ENCODE measurements at places on chromosomes 2 and 18. TPM values are rescaled to one million over a fixed set of nuclear protein-coding genes. Genes with fewer than 3 reads are reported as not detected.

Gene L3MBTL4
- total RNA-seq, result 0.88 TPM

Gene PLB1
- 0.36 TPM for total RNA-seq

Gene ANKRD30BL
- 0.29 TPM for total RNA-seq

- H3K4me3 ChIP-seq, result no peak overlapping the region
- DNase-seq, result no peak
Measured at GRCh38 chr2:144547494-144547893, 27.6 kb upstream of the ZEB2 start.

DNA sequence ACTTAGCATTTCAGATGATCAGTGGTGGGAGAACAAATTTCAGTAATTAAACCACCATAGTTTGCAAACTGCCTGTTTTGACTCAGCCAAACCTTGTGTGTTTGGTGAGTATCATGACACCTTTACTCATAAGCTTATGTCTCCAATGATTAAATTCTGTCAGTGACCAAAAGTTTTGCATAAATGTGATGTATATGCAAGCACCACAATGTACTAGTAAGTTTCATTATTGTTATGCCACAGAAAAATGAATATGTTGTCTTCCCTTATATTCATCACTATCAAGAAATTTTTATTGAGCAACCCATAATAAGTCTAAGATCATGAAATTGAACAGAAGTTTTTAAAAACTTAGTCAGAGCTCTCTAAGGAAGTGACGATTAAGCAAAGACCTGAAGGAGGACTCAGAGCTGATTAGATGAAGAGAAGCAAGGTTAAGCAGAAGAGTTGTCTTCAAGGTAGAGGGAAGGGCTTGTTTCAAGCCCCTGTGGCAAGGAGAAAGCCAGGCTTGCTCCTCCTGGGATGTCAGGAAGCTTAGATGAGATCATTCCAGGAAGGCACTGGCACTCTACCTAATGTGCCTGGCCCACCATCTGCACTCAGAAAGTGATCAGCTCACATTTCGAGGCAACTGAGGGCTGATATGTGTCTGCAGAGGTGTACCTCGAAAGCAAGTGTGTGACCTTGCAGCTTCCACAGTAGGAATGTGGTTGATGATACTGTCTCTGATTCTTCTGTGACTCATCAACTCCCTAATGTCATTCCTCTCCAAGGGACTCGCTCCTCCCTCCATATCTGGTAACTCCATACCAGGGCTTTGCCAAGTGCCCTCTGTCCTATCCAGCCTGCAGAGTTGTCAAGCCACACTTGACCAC lies 54.7 kb downstream of the KCTD18 start:
- peaks cover 12% of the 10 kb centered on the region for H3K36me3 ChIP-seq
- H3K27ac ChIP-seq, result peak overlapping the region; percentile 43
- H3K27me3 ChIP-seq, result no peaks in the 10 kb centered on the region
- H3K4me1 ChIP-seq, result peaks cover 18% of the 10 kb centered on the region
- no peak for DNase-seq
- H3K4me3 ChIP-seq, result no peak overlapping the region

- H3K4me1 ChIP-seq, result peaks cover 17% of the 10 kb centered on the region
- DNase-seq, result no peak
- H3K27ac ChIP-seq, result no peak overlapping the region
Measured at GRCh38 chr18:76416911-76417310, 78.1 kb downstream of the ZNF516 start.

DNA sequence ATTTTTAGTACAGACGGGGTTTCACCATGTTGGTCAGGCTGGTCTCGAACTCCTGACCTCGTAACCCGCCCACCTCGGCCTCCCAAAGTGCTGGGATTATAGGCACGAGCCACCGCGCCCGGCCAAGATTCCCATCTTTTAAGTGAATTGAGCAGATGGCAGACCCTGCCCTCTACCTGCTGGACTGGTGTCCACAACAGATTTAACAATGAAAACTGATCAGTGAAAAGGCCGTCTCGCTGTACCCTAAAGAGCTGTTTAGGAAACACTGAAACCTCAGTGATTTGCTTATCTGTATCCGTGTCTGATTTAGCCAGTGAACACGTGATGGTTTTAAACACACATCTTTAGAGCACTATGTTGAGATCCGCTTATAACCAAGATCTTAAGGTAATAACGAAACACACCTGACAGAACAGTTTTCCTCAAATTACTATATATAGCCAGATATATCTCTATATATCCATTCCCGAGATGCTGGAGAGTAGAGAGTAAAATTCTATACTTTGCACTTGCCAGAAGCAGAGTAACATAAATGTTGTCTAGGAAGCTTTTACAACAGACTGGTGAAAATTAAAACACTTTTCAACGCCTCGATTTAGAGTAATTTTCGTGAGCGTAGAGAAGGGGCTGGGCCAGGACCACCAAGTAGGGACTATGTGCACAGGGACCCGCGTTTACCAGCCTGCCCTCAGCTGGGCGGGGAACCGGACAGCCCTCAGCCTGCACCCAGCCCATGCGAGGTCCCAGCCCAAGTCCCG lies 594 bp downstream of the FAM161A start:
- peak overlapping the region; percentile 98 for H3K4me3 ChIP-seq
- H3K27ac ChIP-seq, result peak overlapping the region; percentile 64
- H3K4me1 ChIP-seq, result peaks cover 9% of the 10 kb centered on the region
- DNase-seq, result peak; percentile 91

DNA sequence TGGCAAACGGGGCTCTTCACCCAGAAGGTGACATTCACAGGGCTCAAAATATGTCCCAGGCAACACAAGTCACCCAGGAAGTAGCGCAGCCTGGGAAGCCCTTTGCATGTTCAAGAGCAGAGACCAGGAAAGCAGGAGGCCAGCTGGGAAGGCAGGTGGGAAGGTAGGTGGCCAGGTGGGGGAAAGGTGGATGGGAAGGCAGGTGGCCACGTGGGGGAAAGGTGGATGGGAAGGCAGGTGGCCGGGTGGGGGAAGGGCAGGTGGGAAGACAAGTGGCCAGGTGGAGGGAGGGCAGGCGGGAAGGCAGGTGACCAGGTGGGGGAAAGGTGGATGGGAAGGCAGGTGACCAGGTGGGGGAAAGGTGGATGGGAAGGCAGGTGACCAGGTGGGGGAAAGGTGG lies 102.7 kb downstream of the ZNF516 start:
- DNase-seq, result peak; percentile 83
- no peaks in the 10 kb centered on the region for H3K36me3 ChIP-seq
- no peaks in the 10 kb centered on the region for H3K27me3 ChIP-seq
- no peak overlapping the region for H3K27ac ChIP-seq
- H3K4me1 ChIP-seq, result no peaks in the 10 kb centered on the region
- H3K4me3 ChIP-seq, result no peak overlapping the region

GRCh38 chr2:167826906-167827305 lies 420.5 kb downstream of the STK39 start:
- no peak overlapping the region for H3K4me3 ChIP-seq
- no peak overlapping the region for H3K27ac ChIP-seq
- no peaks in the 10 kb centered on the region for H3K27me3 ChIP-seq
- no peak for DNase-seq

DNA sequence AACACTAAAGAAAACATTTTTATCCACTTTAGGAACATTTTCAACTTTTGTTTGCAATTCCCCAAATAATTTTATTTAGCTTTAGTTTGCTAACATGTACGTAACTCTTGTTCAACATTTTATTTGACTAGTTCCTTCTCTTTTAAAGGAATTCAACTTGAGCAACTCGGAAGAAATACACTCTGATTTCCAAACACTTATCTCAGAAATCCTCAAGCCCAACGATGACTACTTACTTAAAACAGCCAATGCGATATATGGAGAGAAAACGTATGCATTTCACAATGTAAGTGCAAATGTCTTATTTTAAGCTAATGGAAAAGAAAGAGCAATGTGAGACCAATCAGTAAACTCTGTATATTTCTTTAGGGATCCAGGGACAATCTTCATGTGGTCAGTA lies 10.1 kb downstream of the SERPINB10 start:
- H3K27me3 ChIP-seq, result peaks cover 11% of the 10 kb centered on the region
- no peak for DNase-seq
- H3K4me3 ChIP-seq, result no peak overlapping the region
- H3K27ac ChIP-seq, result no peak overlapping the region

GRCh38 chr2:152028182-152028862 lies 70.5 kb downstream of the CACNB4 start:
- H3K36me3 ChIP-seq, result no peaks in the 10 kb centered on the region
- H3K4me3 ChIP-seq, result no peak overlapping the region
- peaks cover 10% of the 10 kb centered on the region for H3K4me1 ChIP-seq
- peak; percentile 58 for DNase-seq
- H3K27ac ChIP-seq, result no peak overlapping the region

- peaks cover 6% of the 10 kb centered on the region for H3K36me3 ChIP-seq
- DNase-seq, result peak; percentile 59
- peaks cover 28% of the 10 kb centered on the region for H3K4me1 ChIP-seq
- peak overlapping the region; percentile 72 for H3K27ac ChIP-seq
- H3K27me3 ChIP-seq, result no peaks in the 10 kb centered on the region
Measured at GRCh38 chr18:55587418-55588110, 428 bp downstream of the TCF4 start.

All from osteoblast (primary cell).